Activated CD4-positive, alpha-beta T cell treated with anti-CD3 and anti-CD28 coated beads, Interleukin-2, amount 50 U/mL, for 24 hours (primary cell): ENCODE measurements at places on chromosomes 12 and 14.

DNA sequence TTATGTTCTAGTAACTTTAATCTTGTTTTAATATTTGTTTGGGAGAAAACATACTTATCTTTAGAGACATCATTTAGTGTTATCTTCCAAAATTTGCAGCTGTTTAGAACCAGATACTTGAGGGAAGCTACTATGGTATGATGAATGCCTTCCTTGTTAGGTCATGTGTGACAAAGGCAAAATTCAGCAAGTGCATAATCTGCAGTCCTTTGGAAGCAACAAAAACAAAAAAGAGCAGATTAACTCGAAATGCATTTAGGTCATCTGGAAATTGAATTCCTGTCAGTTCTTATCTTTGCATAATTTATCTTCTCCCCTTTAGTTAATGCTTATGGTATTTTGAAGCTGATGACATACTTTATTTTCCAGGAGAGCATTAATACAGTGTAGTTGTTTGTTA is 3.5 kb downstream of the FBXO34 start:
- no peak for DNase-seq

DNA sequence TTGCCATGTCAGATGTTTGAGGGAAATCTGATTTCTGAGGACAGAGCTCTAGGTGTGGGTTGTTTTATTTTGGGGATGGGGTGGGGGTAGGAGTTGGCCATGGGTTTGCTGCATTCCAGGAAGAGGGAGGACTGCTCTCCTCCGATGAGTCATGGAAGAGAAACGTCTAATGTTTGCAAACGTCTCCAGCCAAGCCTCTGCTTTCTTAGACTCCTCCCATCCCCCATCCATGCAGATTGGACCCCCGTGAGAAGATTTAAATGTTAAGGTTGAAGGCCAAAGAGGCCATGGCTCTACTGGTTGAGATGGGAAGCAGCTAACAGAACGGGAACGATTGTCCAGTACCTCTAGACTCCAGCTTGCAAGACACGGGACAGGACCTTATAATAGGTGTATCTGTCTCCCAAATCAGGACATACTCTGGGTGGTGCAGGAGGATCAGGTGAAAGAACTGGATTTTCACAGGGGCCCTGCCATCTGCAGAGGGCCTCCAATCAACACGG is 11.4 kb upstream of the ATP2A2 start:
- DNase-seq: no peak

DNA sequence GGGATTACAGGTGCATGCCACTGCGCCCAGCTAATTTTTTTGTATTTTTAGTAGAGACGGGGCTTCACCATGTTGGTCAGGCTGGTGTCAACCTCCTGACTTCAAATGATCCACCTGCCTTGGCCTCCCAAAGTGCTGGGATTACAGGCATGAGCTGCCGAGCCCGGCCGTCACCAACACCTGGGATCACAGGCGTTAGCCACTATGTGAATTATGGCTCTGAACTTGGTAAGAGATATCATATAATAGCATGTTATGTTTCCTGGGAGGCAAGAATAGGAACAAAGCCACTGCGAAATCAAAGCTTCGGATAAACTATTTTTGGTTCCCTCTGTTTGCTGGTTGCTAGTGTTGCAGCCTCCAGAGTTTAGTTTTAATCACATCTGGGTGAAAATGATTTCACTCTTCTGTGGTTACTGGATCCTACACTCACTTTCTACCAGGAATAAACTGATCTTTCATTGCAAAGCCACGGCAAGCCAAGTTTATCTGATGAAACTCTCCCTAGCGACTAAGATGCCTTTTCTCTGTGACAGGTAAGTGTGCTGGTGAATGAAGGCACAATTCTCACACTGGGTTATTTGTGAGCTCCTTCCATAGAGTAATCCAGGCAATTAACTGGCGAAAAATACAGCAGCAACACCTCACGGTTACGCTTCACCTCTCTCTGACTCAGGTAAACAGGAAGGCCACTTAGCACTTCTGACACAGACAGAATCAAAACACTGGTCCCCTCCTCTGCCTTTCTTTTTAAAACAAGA is 16.7 kb downstream of the SNRNP35 start:
- DNase-seq: no peak

DNA sequence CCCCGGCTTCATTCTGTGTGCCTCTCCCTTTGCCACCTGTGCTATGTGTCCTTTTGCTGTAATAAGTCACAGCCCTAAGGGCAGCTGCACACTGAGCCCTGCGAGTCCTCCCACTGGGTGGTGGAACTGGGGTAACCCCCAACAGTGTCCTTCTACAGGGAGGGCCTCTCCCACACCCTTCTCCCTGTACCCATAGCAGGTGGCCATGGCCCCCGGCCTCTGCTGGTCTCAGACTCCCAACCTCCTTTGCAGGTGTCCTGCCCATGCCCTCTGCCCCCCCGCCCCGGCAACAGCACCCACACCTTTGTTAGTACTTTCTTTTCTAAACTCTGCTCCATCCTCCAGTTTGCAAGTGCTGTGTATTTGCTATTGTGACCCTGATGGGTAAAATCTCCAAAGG is 171.8 kb downstream of the PIWIL1 start:
- DNase-seq: no peak

DNA sequence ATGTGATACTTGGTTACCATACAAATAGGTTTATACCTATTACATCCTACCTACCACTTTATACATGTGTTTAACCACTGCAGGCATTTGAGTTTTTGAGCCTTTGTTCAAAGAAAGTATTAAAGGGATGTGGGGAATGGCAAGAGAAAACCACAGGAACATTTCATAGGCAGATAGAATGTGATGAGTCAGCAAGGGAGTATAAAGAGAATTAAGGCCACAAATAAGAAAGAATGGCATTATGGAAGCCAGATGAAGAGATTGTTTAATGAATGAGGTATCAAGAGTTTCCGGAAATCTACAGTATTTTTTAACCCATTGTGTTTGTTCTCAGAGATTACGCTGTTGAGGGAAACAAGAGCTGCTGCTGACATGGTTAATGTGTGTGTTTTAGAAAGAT is 66.9 kb downstream of the METTL25 start:
- no peak for DNase-seq

DNA sequence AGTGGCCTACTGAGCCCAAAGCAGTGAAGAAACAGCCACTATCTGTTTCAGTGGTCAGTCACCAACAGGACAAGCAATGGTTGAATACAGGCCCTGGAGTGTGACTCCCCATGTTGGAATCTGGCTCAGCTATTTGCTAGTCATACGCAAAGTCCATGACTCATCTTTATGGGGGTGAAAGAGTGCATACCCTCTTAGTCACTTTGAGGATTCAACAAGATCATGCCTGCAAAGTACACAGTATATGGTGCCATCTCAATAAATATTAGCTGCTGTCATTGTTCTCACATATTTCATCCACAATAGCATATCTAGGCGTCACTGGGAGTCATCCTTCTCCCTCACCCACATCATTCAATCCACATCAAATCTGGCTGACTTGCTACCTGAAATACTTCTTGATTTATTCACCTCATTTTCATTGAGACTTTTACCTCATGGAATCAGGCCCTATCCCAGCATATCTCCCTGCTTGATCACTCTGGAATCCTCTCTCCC is 26.4 kb upstream of the STAB2 start:
- DNase-seq: no peak

- DNase-seq: no peak
Observed at GRCh38 chr12:6494258-6494743, 399 bp downstream of the NCAPD2 start.

DNA sequence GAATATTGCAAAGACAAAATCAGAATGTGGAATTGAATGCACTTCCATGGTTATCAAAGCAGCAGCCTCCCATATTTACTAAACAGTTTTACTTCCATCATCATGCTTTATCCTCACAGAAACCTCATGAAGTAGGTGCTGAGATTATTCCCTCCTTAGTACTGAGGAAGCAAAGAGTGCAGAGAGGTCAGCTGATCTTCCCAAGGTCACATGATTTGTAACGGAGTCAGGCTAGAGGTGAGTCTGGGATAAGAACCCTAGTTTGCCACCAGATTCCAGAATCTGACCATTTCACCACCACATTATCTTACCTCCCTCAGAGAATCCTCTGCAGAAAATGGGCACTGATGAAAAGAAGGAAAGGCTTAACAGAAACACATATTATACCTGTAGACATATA is 102.0 kb downstream of the LGR5 start:
- DNase-seq: no peak

GRCh38 chr14:21081521-21082142 is 11.5 kb downstream of the ARHGEF40 start:
- DNase-seq: no peak

DNA sequence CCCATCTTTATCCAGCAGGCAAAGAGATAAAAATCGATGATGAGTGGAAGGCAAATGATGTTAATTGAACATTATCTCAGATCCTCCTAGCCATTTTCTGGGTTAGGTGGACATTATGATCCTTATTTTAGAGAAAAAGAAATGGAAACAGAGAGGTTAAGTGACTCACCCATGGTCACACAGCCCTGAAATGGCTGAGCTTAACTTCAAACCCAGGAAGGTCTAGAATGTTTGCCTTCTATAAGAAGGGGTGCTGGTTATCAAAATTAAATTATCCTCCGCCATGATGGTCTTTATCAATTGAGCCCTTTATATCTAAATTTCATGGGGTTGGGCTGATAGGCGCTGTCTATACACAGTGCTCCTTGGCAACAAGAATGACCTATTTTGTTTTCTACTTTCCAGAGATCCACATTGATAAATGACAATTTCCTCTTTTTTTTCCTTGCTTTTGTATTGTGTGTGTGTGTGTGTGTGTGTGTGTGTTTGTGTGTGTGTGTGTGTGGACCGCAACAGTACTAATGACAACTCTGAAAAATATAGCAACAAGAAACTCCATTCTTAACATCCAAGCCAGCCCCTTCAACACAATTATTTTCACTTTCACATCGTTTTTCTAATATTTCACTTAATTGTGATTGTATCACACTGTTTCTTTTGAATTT is 571.9 kb downstream of the VRK1 start:
- DNase-seq: no peak

DNA sequence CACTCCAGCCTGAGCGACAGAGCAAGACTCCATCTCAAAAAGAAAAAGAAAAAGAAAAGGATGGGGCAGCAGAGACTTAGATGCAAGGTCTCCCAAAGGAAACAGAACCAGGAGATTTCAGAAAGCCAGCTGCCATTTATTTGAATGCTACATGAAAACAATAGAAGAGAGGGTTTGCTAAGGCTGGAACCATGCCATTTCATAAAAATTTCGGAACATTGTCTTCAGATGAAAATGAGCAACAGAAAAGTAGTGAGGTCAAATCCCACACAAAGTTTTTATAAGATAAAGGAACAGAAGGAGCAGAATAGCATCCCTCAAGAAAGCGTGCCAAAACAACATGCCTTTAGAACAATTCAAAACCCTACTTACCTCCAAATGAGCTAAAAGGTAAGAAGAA is 175.3 kb downstream of the ETV6 start:
- no peak for DNase-seq

- no peak for DNase-seq
Observed at GRCh38 chr14:90585106-90585505, 188.3 kb downstream of the CALM1 start.

GRCh38 chr12:115451780-115452736 is 768.1 kb upstream of the TBX3 start:
- no peak for DNase-seq

DNA sequence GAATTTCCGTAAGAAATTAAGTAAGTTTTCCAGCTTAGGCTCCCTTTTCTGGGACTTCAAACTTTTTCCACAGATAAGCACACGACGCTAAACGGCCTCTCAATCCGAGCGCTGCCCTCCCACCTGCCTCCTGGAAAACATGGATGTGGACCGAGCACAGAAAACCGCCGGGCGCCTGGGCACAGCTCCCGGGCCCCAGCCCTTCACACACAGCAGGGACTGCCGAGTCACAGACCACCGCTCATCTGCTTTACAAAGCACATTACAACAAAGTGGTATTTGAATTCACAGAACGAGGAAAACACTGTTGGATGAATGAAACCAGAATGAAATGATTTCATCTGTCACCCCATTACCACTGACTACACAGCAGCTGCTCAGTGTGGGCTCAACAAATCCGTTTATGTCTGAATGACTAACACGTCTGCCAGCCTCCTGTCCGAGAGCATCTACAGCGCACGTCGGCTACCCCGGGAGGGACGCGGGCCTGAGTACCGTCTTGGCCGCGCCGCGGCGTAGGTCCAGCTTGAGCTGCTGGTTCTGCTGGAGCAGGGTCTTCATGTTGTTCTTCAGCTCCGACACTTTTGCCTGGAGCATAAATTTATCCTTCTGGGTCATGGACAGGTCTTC is 13.1 kb upstream of the ANKLE2 start:
- no peak for DNase-seq

GRCh38 chr12:50074936-50075807 is 10.0 kb upstream of the SMARCD1 start:
- peak; percentile 64 for DNase-seq

DNA sequence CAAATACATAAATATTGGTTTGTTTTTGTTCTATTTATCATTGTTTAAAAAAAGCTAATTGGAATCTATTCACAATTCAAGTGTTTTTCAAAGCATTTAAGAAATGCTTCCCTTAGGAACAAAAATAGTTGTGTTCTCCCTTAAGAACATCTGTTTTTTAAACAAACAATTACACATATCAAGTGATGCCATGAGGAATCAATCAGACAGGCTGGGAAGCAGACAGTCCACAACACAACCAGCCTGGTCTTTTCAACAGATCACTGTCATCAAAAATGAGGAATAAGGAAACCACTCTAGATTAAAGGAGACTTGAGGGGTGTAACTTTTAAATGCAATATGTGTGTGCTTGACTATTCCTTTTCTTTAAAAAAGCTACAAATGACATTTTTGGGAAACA is 25.5 kb downstream of the GALC start:
- no peak for DNase-seq

GRCh38 chr14:99734406-99735051 is 50.4 kb downstream of the CYP46A1 start:
- DNase-seq: no peak

DNA sequence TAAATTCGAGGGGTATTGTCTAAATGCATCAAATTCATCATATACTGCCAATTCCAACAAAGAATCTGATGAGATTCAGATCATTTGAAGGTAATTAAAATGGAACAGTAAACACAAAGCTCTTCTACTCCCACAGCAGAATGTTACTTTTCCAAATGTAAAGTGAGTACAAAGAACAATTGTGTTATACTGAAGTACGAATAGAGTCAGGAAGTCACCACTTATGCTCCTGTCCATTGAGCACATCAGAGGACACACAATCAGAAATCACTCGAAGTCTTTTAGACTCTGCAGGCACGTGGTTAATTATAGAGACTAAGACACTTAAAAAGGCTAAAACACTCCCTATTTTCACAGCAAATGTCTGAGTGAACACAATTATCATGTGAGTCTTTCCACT is 388.5 kb upstream of the MIS18BP1 start:
- no peak for DNase-seq

DNA sequence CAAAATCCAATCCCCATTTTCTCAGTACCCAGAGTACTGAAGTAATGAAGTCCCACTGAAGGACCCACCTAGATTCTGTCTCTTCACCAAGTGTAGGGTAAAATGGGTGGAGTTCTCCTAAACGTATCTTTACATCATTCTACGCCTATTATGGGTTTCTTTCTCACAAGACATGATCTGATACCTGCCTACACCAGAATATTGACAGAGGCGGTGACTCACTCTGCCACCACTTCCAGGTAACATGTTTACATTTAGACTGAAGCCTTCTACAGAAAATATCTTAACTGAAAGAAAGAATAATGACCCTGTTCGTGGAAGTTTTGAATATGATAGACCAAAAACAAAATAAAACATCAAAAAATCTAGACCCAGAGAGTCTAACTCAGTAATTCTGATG is 89.8 kb downstream of the BTG1 start:
- peak; percentile 49 for DNase-seq
